ENCODE measurements at places on chromosomes 4 and X. TPM values are rescaled to one million over a fixed set of nuclear protein-coding genes. Genes with fewer than 3 reads are reported as not detected.
A peak's percentile ranks its signal among the peaks of the same experiment; 100 is the strongest.

Gene VCX
- total RNA-seq = not detected

Gene CLCN4
- 2.5 TPM for total RNA-seq

Gene GUCY1B1
- total RNA-seq = 0.36 TPM

Gene CYSLTR1
- not detected for total RNA-seq

Gene SULT1B1
- total RNA-seq = 0.05 TPM

Gene COL25A1
- total RNA-seq = not detected

Gene KIAA0232
- 20.2 TPM for total RNA-seq

Gene USP17L28
- not detected for total RNA-seq

Gene RWDD4
- total RNA-seq = 27.4 TPM

Gene MAGEA2B
- total RNA-seq = not detected

Gene AR
- 0.05 TPM for total RNA-seq

Gene HSFX2
- 0.26 TPM for total RNA-seq

Gene HEPH
- 0.08 TPM for total RNA-seq

GRCh38 chrX:9050331-9050730 is 16.4 kb upstream of the FAM9B start:
- H3K36me3 ChIP-seq = no peaks in the 10 kb centered on the region
- no peaks in the 10 kb centered on the region for H3K4me1 ChIP-seq
- H3K27me3 ChIP-seq = no peaks in the 10 kb centered on the region
- DNase-seq = no peak

DNA sequence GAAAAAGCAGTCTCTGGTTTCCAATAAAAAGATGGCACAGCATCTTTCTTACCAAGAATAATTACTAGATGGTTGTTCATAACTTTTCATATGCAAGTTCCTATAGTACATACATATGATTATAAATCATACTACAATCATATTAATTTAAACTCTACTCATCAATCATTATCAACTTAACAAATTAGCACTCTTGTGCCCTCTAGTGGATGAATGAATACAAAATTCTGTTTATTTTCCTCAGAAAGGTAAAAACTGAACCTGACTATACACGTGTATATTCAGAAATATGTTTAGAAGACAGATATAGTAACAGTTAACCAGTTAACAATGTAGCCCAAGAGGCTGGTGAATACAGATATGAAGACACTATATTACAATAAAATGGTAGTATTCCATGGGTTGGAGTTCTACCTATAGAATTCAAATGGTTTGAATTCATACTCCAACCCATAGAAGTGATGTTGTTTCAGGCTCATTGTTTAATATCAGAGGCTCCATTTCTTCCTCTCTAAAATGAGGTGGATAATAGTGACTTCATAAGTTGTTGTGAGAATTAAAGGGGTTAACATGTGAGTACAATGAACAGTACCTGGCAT is 100.0 kb downstream of the ADAMTS3 start:
- no peaks in the 10 kb centered on the region for H3K36me3 ChIP-seq
- no peak overlapping the region for H3K4me3 ChIP-seq
- no peak for DNase-seq
- no peak overlapping the region for H3K27ac ChIP-seq
- H3K4me1 ChIP-seq = no peaks in the 10 kb centered on the region

GRCh38 chr4:15755321-15756155 is 22.6 kb upstream of the CD38 start:
- no peak overlapping the region for H3K4me3 ChIP-seq
- no peak for DNase-seq

DNA sequence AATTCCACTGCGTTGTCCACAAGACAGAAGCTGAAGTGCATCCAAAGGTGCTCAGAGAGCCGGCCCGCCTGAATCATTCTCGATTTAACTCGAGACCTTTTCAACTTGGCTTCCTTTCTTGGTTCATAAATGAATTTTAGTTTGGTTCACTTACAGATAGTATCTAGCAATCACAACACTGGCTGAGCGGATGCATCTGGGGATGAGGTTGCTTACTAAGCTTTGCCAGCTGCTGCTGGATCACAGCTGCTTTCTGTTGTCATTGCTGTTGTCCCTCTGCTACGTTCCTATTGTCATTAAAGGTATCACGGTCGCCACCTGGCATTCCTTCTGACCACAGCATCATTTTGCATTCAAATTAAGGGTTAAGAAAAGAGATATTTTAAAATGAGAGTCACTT is 115.5 kb downstream of the NFKB1 start:
- H3K4me3 ChIP-seq = no peak overlapping the region
- H3K27me3 ChIP-seq = no peaks in the 10 kb centered on the region
- H3K27ac ChIP-seq = no peak overlapping the region
- peaks cover 5% of the 10 kb centered on the region for H3K36me3 ChIP-seq
- H3K4me1 ChIP-seq = peaks cover 6% of the 10 kb centered on the region
- DNase-seq = no peak

- no peak for DNase-seq
- no peak overlapping the region for H3K4me3 ChIP-seq
- no peaks in the 10 kb centered on the region for H3K27me3 ChIP-seq
- H3K36me3 ChIP-seq = no peaks in the 10 kb centered on the region
- no peak overlapping the region for H3K27ac ChIP-seq
These were observed 3.3 kb downstream of the SH3TC1 start for GRCh38 chr4:8202108-8203051.

DNA sequence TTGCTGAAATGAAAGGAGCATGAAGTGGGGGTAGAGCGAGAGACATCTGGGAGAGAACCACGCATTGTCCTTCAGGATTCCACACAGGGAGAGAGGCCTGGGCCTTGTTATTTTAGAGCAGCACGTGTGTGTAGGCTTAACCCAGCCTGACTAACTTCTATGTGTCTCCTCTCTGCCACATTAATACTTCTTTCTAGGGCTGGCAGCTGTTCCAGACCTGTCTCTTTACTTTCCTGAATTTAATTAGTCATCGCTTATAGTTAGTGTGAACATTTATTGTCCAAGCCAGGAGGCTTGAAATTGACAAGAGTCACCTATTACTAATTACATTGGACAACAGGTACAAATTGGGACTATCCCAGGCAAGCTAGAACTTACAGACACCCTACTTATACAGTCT is 51.3 kb downstream of the SMAD1 start:
- no peaks in the 10 kb centered on the region for H3K36me3 ChIP-seq
- no peak overlapping the region for H3K27ac ChIP-seq
- H3K4me3 ChIP-seq = no peak overlapping the region
- no peaks in the 10 kb centered on the region for H3K27me3 ChIP-seq
- DNase-seq = no peak

GRCh38 chrX:40570346-40571093 is 10.2 kb upstream of the ATP6AP2 start:
- no peak for DNase-seq
- no peak overlapping the region for H3K27ac ChIP-seq
- H3K4me3 ChIP-seq = no peak overlapping the region

DNA sequence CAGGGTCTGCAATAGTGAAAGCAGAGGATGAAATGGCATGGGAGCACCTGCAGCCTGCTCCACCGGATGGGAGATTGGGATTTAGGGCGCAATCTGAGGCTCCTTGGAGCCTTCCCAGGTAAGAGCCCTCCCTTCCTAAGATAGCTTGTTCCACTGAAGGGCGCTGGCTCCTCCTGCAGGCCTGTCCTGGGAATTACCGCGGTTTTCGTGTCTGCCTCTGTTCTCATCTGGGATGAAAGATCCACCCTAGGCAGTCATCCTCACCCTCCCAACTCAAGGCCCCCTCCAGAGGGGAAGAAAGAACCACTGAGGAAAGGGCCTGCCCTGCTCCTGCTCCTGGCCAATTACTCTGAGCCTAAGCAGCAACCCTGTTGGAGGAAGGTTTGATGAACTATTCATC is 547.5 kb downstream of the SMARCA1 start:
- H3K27ac ChIP-seq = no peak overlapping the region
- no peak overlapping the region for H3K4me3 ChIP-seq
- DNase-seq = peak; percentile 10
- no peaks in the 10 kb centered on the region for H3K27me3 ChIP-seq
- H3K4me1 ChIP-seq = no peaks in the 10 kb centered on the region

GRCh38 chrX:131874300-131874699 is 148.8 kb upstream of the STK26 start:
- no peaks in the 10 kb centered on the region for H3K4me1 ChIP-seq
- H3K36me3 ChIP-seq = no peaks in the 10 kb centered on the region
- no peak for DNase-seq
- no peaks in the 10 kb centered on the region for H3K27me3 ChIP-seq
- H3K27ac ChIP-seq = no peak overlapping the region

DNA sequence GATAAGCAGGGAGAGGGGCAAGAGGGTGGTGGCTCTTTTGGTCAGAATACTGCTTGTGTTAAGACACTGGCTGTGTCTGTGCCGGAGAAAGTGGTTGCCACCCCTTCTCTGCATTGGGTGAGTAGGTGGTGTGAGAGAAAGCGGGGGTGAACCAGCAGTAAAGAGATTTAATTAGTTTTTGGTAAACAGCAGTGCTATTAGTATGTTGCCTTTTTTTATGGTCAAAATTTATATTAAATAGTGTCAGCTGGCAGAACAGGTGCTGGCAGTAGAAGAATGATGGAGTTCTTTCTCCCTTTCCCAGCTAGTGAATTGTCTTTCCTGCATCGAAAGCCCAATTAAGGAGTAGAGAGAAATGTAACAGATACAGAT is 181.6 kb downstream of the LARP7 start:
- no peaks in the 10 kb centered on the region for H3K4me1 ChIP-seq
- no peak for DNase-seq
- H3K27ac ChIP-seq = no peak overlapping the region

GRCh38 chrX:55312655-55313054 is 47.9 kb upstream of the PAGE3 start:
- H3K4me3 ChIP-seq = no peak overlapping the region
- H3K27ac ChIP-seq = no peak overlapping the region
- H3K4me1 ChIP-seq = no peaks in the 10 kb centered on the region
- no peaks in the 10 kb centered on the region for H3K27me3 ChIP-seq
- no peak for DNase-seq
- no peaks in the 10 kb centered on the region for H3K36me3 ChIP-seq

GRCh38 chr4:47526281-47526680 is 41.2 kb downstream of the ATP10D start:
- H3K4me1 ChIP-seq = no peaks in the 10 kb centered on the region
- no peaks in the 10 kb centered on the region for H3K27me3 ChIP-seq
- no peaks in the 10 kb centered on the region for H3K36me3 ChIP-seq
- DNase-seq = no peak

DNA sequence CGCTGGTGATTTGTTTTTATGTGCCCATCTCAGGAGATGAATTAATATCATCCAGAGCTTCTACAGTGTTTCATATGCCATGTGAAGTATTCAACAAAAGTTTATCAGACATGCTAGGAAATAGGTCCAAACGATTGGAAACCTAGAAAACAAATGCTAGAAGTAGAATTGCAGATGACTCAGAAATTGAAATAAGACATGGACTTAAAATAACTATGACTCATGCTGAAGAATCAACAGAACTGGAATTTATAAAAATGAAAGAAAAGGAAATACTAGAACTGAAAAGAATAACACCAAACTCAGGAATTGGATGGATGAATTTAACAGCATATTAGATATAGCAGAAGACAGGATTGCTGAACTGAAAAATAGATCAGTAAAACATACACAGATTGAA is 172.7 kb upstream of the GIMD1 start:
- DNase-seq = no peak
- H3K4me1 ChIP-seq = no peaks in the 10 kb centered on the region
- no peak overlapping the region for H3K4me3 ChIP-seq
- H3K27ac ChIP-seq = no peak overlapping the region
- no peaks in the 10 kb centered on the region for H3K36me3 ChIP-seq
- H3K27me3 ChIP-seq = no peaks in the 10 kb centered on the region

GRCh38 chr4:183986971-183987946 is 82.2 kb downstream of the STOX2 start:
- no peak for DNase-seq
- peaks cover 15% of the 10 kb centered on the region for H3K4me1 ChIP-seq
- H3K36me3 ChIP-seq = no peaks in the 10 kb centered on the region
- no peaks in the 10 kb centered on the region for H3K27me3 ChIP-seq
